ENCODE measurements at places on chromosomes 4 and X.

DNA sequence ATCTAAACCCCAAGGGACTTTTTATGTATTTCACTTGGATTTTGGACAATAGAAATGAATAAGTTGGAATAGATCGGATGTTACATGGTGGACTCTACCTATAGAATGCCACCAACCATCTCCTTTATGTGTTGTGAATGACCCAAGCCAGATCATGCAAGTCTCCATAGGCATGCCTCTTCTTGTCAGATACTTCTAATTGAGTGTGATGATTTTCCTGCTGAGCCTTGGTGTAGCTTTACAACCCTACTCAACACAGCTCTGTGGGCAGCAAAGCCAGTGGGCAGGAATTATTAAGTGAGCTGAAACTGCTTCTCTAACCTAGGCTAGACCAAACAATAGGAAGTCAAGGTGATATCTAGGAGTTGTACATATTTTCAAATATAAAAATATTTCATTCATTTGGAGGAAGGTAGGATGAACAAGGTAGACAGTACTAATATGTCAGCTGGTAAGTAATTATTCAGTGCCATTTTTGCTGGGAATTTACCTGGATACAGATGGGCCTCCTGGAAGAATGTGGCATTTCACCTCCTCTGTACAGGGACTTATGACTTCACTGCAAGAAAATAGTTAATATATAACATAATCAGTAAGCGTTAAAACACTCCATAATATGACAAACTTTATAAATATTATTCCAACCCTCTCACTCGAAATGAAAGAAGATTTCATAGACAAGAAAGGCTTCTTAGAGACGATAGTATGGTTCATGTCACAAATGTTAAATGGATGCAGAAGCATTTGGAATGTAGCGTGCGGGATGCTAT is 298.0 kb upstream of the FAT1 start:
- no peak for DNase-seq

DNA sequence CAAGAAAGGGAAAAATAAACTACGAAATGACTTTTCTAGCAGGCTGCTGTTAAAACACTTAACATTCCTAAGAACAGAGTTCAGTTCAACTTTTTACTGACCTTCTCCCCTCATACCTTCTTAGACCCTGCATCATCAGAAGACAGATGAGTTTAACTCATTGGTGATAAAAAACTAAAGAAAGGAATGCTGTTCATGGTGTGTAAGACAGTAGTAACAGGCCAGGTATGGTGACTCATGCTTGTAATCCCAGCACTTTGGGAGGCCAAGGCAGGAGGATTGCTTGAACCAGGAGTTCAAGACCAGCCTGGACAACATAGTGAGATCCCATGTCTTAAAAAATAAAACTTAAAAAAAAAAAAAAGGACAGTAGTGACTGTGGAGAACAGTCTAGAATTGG is 16.2 kb downstream of the RBM47 start:
- DNase-seq: no peak

- no peak for DNase-seq
Measured at GRCh38 chr4:145156986-145157385, 23.4 kb downstream of the OTUD4 start.

DNA sequence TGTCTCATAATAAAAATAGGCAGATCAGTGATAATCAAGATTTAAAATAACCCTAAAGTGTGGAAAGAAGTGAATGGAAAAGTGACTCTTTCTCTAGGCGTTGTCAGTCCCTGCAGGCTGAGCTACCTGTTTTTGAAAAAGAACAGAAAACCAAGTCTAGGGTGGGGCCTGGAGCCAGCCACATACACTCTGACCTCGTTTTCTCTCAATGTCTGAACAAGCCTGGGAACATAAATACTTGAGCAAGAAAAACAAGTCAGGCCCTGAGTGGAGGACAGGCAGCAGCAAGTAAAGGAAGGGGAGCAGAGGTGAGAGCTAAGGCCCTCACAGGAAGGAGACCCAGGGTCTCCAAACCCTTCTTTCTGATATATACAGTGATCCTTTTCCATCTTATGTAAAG is 91.7 kb upstream of the HPF1 start:
- no peak for DNase-seq

- no peak for DNase-seq
Measured at GRCh38 chr4:34280131-34280530, 1964.2 kb downstream of the ARAP2 start.

DNA sequence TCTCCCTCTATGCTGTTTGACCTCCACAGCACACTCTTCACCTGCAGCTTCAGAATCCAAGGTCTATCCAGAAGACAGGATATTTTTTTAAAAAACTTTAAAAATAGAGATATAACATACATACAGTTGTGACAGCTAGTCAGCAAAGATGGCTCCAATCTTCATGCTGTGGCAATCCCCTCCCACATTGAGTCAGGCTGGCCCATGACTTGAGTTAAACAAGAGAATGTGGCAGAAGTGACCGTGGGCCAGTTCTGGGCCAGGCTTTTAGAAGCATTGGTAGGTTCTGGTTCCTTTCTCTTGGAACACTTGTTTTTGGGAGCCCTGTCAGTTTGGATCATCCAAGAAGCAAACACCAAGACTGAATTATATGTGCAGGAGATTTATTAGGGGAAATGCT is 36.1 kb upstream of the REPS2 start:
- no peak for DNase-seq
